Stimulated activated CD8-positive, alpha-beta memory T cell treated with anti-CD3 and anti-CD28 coated beads, Interleukin-2, amount 100 ng/mL, for 48 hours (primary cell): ENCODE measurements at places on chromosomes 1 and 21.

DNA sequence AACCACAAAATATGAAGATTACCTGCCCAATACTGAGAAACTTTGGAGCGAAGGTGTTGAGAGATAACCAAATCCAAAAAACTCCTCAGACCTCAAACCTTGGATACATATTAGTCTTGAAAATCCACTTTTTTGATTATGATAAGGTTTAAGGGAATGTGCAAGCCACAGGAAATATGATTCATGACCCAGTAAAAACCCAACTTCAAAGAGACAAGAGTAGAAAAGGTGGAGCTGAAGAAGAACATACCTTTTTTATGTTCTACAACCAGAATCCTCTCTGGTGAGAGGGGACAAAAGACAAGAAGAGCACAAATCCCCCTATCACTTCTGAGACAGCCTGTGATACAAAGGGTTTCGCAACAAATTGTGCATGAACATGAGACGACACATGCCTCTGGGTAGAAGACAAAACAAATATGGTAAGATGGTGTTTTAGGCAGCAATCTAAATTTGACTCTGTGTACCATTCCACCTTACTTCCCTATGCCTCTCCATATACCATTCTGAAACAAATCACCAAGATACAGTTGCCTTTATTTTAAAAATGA lies 37.3 kb downstream of the COL24A1 start:
- DNase-seq: no peak

GRCh38 chr1:153648000-153648643 lies 10.4 kb upstream of the SNAPIN start:
- no peak for DNase-seq

GRCh38 chr1:178137238-178137637 lies 43.3 kb downstream of the RASAL2 start:
- DNase-seq: no peak

- DNase-seq: no peak
Observed at GRCh38 chr21:38766987-38767722, 38.6 kb upstream of the ETS2 start.

GRCh38 chr1:167529829-167530474 lies 11.6 kb upstream of the CD247 start:
- DNase-seq: no peak

GRCh38 chr1:235259133-235259778 lies 68.7 kb downstream of the ARID4B start:
- no peak for DNase-seq

- DNase-seq: no peak
Observed at GRCh38 chr1:245802941-245803665, 648.3 kb downstream of the KIF26B start.

GRCh38 chr1:116999596-116999995 lies 2.0 kb upstream of the CD101 start:
- no peak for DNase-seq

DNA sequence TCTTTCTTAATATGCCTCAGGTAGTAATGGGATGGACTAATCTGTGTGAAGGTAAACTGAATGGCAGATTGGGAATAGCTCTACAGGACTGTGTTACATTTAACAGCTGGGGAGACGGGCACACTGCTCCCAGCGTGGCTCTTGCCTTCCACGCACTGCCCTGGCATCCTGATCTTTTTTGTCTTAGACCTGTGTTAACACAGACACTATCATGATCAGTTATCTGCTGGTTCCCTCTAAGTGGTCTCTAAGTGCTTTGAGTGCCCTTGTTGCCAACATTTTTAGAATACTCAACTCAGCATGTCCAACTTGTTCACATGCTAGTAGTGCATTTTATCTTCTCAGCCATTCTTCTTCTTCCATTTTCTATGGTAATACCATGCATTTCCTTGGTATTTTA lies 208.1 kb downstream of the RYR2 start:
- no peak for DNase-seq

DNA sequence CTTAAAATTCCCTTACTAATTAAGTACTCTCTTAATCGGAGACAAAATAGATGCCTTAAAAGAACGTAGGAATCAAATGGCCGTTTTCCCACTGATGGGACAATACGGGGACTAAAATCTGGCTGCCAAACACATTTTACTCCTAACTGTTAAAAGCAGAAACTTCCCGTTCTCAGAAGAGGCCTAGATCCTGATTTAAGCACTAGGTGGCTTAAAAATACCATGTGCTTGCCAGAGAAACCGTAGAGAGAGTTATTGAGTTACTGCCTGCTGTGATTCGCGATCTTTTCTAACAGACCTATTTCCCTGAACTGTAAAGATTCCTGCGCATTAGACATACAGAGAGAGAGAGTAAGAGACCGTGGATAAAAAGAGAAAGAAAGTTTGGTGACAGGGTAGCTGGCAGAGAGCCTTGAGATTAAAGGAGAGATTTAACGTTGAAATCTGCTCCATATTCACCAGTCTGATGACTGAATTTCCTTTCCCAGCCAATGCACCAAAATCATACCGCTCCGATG lies 54.4 kb upstream of the STUM start:
- DNase-seq: no peak

DNA sequence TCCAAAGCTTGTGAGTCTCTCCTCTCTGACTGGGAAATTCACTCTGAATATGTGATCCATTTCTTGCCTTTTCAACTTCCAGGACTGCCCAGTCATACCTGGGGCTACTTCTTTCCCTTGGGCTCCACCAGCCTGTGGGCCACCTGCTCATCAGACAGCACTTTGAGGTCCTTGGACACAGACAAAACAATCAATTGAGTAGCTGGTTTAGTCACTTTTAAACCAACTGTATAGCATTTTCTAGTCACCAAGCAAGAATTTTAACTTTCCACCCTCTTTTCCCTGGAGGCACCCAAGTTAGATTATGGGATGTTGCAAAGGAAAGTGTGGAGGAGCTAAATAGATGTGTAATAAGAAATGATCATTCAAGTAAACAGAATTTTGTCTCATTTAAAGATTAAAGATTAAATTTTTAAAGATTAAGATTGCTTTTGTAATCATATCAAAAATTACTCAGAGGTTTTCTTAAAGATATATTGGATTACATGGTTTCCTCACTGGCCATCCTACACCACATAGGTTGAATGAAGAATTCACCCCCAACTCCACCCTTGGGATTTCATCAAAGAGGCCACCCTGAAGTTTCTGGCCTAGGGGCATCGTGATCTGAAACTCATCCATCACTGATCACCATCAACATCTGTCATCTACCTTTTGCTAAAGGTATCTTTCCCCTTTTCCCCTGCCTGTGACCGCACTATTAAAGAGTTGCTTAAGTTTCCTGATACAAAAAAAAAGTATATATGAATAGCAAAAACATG lies 219.2 kb upstream of the NR5A2 start:
- no peak for DNase-seq

DNA sequence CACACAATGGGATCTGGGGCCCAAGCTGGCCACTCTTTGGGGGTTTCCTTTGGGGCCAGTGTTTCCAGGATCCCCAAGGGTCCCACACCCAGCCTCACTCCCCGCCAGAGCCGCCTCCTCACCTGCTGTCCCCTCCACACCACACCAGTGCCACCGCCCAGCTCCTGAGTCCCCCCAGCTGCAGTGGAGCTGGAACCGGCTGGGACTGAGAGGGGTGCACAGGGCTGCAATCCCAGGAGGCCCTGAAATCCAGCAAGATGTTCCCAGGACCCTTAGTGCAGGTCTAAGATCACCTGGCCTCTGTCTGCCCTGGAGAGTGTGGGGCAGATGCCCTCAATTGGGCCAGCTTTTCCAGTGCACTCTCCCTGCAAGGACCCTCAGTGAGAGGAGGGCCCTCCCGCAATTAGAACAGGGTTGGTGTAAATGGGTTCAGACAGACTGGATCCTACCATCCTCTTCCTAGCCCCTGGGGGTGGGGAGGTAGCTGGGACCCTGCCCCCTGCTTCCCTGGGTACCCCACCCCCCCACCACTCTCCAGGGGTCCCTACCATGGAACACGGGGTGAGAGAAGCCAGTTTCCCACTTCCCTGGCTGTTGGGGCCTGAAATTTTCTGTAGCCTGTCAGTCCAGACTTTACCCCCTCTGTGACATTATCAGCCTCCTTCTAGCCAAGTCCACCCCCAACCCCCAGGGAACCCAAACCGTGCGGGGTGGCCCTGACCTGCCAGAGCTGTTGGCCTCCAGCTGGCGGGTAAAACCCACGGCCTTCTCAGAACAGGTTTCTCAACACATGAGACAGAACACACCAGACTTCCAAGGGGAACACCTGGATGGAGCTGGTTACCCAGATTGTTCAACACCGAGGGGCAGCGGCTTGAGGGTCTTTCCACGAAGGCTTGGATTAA lies 7.0 kb downstream of the KRTAP10-12 start:
- no peak for DNase-seq

DNA sequence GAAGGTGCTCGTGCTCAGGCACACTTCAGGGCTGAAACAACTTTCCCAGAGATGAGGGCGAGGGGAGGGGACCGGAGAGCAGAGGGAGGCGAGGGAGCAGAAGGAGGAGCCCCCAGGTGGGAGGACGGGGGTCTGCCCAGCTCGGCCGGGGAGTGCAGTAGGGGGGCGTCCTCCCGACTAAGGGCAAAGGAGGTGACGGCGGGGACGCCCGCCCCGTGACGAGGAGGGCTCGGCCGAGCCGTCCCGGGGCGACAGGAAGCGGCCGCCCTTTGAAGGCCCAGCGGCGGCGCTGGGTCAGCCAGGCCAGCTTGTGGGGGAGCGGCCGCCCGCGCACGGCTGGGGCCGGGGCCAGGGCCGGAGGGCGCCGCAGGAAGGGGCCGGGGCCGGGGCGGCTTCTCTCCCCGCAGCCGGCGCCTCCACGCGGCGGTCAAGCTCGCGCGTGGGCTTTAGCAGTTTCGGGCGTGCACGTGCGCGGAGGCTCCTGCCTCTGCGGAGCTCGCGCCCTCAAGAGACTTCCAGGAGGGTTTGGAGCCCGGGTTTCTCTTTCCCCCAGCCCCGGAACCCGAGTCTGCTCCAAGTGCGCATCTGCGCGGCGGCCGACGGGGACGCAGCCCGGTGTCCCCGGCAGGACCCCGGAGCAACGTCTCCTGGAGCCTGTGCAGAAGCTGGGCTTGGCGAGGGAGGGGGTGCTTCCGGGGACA lies 100.8 kb upstream of the SLC45A1 start:
- no peak for DNase-seq

DNA sequence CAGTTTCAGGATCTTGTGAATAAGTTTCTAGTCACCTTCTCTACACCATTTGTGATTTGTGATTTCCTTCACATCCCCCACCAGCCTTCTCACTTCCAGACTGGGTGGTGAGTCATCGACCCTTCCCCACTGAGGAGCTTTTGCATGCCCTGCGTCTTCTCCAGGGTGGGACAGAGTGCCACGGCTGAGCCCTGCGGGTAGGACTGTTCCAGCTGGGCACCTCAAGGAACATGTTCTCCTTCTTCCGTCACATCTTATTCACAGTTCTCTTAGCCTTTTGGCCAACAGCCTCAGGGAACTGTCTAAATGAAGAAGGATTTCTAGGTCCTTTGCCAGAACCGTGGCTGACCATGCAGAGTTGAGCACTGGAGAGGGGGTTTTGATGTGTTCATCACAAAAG lies 116.5 kb downstream of the TMEM53 start:
- DNase-seq: no peak

GRCh38 chr1:6727535-6727934 lies 25.9 kb upstream of the DNAJC11 start:
- peak; percentile 45 for DNase-seq

DNA sequence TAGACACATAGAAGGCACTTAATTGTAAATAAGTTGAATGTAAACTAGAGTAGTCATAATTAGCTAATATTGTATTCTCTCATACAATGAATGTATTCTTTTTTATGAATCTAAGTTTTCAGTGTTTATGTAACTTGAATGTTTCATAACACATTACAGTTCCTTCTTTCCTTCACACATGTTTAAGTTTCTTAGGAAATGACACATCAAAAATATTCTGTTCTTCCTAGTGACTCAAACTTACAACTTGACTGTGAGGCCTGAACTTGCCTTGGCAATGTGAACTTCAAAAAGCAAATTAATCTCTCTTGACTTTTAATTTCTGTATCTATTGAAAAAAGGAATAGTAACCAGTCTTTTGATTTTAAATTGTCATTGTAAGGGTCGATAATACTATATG lies 700.1 kb downstream of the KCNT2 start:
- no peak for DNase-seq

GRCh38 chr1:64147759-64148158 lies 55.7 kb upstream of the UBE2U start:
- DNase-seq: no peak

- no peak for DNase-seq
Observed at GRCh38 chr1:217431395-217431794, 199.5 kb downstream of the GPATCH2 start.

DNA sequence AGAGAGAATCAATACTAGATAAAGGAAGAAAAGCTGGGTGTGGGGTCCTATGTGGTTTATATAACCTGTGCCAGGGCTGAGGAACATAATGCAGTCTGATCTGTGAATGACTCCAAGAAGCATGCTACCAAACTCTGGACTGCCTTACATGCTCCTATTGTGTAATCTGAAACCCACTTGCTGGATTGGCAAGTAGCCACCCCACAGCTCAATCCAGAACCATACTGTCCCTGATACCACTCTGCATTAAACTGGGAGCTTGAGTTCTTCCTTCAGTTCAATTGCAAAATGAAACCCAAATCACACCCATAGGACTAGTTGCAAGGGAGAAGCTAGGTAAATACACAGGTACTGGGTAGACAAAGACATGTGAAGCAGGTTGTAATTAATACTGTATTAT lies 115.4 kb upstream of the NEGR1 start:
- DNase-seq: no peak

GRCh38 chr1:29381426-29381825 lies 145.1 kb downstream of the PTPRU start:
- no peak for DNase-seq

DNA sequence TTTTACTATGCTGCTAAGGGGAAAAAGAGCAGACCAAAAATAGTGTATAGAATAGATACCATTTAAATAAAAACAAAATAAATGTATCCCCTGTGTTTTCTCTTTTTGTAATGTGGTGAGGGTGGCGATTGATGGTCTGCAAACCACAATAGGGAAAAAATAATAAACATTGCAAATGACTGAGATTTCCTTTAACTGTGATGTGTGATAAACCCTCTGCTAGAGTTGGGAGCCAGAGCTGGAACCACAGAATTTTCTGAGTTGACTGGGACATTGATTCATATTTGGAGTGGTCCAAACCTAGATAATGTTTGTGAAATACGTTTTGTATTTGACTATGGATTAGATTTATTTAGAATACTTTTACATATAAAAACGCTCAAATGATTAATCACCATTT lies 70.6 kb upstream of the PTGFR start:
- DNase-seq: no peak

- DNase-seq: no peak
Observed at GRCh38 chr1:157882580-157882979, 41.0 kb upstream of the CD5L start.

- no peak for DNase-seq
Observed at GRCh38 chr1:213876531-213876930, 111.2 kb upstream of the PROX1 start.

- no peak for DNase-seq
Observed at GRCh38 chr1:116769561-116769977, 15.3 kb downstream of the CD2 start.
